Naive thymus-derived CD8-positive, alpha-beta T cell (primary cell): ENCODE measurements at places on chromosomes 3 and 15. TPM values are rescaled to one million over a fixed set of nuclear protein-coding genes. Genes with fewer than 3 reads are reported as not detected.

The COLQ gene
- total RNA-seq, result 2.9 TPM

The KLHL40 gene
- total RNA-seq, result not detected

The SHC4 gene
- total RNA-seq, result not detected

The NANOGP8 gene
- not detected for total RNA-seq

The PAQR9 gene
- not detected for total RNA-seq

DNA sequence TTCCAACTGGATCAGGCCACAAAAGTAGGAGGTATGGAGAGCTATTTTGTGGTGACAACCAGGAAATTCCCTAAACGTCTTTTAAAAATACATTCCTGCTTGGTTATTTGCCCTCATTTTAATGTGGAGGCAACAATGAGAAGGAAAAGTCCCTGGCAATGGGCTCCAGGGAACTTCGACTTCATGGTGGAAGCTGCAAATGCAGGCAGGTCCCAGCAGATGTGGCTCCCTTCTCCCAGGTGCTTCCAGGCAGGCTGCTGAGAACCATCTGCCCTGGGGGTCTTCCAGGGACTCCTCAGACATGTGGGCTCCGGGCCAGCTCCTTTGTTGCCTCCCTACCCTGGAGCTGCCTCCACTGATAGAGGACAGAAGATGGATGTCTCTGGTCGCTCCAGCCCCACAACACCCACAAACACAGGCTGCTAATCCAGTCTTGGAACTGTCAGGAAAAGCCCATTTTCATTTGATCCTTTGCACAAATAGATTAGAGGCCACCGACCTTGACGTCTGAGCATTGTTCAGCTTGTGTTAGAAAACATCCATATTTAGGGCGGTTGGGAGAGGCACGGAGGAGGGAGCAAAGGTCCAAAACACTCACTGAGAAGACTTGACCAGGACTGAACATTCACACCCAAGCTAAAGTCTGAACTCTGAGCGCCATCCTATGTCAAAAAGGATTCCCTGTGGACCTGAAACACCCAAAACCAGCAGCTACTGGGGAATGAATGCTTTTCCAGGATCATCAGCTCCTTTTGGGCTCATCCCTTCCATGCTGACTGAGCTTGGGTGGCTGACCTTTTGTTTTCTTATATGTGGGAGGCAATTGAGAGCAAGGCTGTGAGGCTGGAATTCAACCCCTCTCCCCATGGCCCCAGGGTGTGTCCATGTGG is 30.2 kb upstream of the SLCO2A1 start:
- no peak overlapping the region for H3K27ac ChIP-seq
- H3K36me3 ChIP-seq, result no peaks in the 10 kb centered on the region
- no peaks in the 10 kb centered on the region for H3K4me1 ChIP-seq
- peaks cover 1% of the 10 kb centered on the region for H3K27me3 ChIP-seq
- H3K4me3 ChIP-seq, result no peak overlapping the region
- no peak for DNase-seq

- no peaks in the 10 kb centered on the region for H3K4me1 ChIP-seq
- H3K27me3 ChIP-seq, result no peaks in the 10 kb centered on the region
- no peak for DNase-seq
- no peak overlapping the region for H3K4me3 ChIP-seq
- H3K36me3 ChIP-seq, result peaks cover 60% of the 10 kb centered on the region
Observed at GRCh38 chr15:72339777-72340177, 19.8 kb upstream of the CELF6 start.

DNA sequence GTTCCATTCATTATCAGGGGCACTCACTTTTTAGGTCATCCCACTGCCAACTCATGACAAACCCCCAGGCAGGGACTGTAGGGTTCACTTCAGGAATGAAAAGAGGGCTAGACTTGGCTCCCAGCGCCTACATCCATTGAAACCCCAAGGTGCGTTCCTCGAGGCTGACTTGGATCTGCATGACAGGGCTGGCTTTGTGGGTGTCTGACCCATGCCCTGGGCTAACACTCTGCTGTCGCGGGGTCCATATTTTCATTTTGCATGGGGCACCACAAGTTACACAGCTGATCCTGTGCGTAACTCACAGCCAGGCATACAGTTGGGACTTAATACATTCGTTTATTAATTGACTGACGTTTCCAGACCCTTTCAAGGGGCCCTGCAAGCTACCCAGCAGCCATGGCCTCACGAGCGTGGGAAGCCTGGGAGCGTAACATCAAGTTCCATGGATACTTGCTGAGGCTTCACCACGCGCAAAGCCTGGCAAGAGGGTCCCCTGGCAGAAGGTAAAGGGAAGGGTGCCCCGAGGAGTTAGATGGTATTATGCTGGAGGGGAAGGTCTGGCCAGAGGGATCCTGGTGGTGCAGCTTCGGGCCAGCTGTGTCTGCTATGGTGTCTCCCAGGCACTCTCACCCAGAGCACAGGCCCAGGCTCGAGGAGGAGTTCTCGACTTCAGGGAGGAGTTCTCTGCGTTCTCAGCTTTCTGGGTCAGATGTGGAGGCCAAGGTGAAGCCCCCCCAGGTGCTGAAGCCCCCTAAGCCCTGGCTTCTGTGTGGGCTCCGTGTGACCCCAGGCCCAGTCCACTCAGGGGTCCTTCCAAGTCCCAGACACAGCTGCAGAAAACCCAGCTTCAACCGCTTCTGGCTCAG is 85.4 kb downstream of the ADAMTS17 start:
- H3K4me3 ChIP-seq, result no peak overlapping the region
- DNase-seq, result no peak
- H3K36me3 ChIP-seq, result peaks cover 23% of the 10 kb centered on the region
- no peaks in the 10 kb centered on the region for H3K27me3 ChIP-seq

DNA sequence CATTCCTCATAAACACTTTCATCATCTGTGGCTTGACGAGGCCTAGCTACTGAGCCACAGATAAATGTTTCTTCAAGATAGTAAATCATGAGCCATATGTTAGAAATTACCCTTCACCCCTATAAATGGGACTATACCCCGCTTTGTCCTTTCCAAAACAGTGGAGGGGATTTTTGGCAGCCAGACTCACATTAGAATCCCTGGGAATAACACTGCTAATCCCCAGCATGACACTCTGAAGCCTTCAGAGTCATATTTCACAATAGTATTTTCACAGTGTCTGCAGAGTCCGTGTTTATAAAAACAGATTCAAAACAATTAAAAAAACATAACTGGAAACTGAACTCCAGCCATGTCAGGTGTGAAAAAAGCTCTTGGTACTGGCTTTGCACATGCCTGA is 271.6 kb downstream of the ERC2 start:
- H3K4me1 ChIP-seq, result no peaks in the 10 kb centered on the region
- no peaks in the 10 kb centered on the region for H3K36me3 ChIP-seq
- no peak for DNase-seq
- H3K27ac ChIP-seq, result no peak overlapping the region

DNA sequence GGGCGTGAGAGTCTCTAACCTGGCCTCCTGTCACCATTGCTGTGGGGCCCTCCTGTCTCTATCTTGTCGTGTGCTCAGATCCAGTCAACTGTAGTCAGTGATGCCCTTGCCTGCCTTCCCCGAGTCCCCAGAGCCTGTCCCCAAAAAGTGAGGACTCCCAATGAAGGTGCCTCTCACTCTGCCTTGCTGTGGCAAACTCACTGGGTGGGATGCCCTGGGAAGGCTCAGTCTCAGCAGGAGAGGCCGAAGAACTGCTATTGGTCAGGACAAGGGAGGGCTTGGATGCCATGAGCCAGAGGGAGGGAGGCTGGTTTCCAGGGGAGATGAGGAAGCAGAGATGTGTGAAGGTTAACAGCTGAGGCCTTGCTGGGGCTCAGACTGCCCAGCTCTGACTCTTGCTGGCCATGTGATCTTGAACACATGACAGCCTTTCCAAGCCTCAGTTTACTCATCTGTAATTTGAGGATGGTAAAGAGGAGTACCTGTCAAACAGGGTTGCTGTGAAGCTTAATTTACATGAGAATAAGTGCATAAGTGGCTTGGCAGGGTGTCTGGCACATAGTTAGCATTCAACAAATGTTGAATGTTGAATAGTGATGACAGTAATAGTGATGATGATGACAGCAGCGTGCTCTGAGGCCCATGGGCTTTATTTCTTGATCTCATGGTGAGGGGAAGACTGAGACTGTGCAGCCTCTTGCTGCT is 8.2 kb downstream of the KY start:
- H3K36me3 ChIP-seq, result no peaks in the 10 kb centered on the region
- DNase-seq, result no peak
- H3K27ac ChIP-seq, result no peak overlapping the region

GRCh38 chr3:15974647-15975046 is 176.9 kb upstream of the ANKRD28 start:
- no peaks in the 10 kb centered on the region for H3K36me3 ChIP-seq
- H3K27ac ChIP-seq, result no peak overlapping the region
- DNase-seq, result no peak
- no peaks in the 10 kb centered on the region for H3K27me3 ChIP-seq
- H3K4me1 ChIP-seq, result no peaks in the 10 kb centered on the region

- H3K4me3 ChIP-seq, result no peak overlapping the region
- H3K27me3 ChIP-seq, result no peaks in the 10 kb centered on the region
- DNase-seq, result peak; percentile 60
- peaks cover 13% of the 10 kb centered on the region for H3K4me1 ChIP-seq
Observed at GRCh38 chr15:31489801-31490646, 163.4 kb downstream of the KLF13 start.

- H3K27me3 ChIP-seq, result no peaks in the 10 kb centered on the region
- DNase-seq, result no peak
- H3K4me1 ChIP-seq, result no peaks in the 10 kb centered on the region
- peaks cover 37% of the 10 kb centered on the region for H3K36me3 ChIP-seq
- H3K27ac ChIP-seq, result no peak overlapping the region
- no peak overlapping the region for H3K4me3 ChIP-seq
Observed at GRCh38 chr15:58852347-58852746, 81.1 kb downstream of the SLTM start.

DNA sequence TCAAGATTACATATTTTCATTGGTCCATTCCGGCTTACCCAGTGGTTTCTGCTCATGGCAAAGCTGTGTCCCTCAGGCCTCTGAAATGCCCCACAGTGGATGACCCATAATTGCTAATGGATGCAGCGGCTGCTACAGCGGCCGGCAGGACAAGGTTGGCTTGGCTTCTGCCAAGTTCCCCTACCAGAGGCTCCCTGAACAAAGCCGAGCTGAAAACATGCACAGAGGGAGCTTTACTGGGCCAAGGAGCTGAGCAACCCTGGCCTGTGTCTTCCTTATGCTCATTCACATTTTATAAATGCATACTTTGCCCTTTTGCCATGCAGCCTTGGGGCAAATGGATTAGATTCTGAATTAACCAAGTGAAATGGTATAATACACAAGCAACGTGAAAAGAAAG is 150.5 kb downstream of the NTRK3 start:
- no peak overlapping the region for H3K4me3 ChIP-seq
- no peak overlapping the region for H3K27ac ChIP-seq
- DNase-seq, result no peak
- H3K27me3 ChIP-seq, result peaks cover 23% of the 10 kb centered on the region
- H3K4me1 ChIP-seq, result no peaks in the 10 kb centered on the region
- H3K36me3 ChIP-seq, result no peaks in the 10 kb centered on the region

- H3K4me1 ChIP-seq, result peaks cover 7% of the 10 kb centered on the region
- no peak for DNase-seq
- H3K36me3 ChIP-seq, result no peaks in the 10 kb centered on the region
- no peak within 1 kb of the TSS for H3K27ac ChIP-seq
- peaks cover 48% of the 10 kb centered on the region for H3K27me3 ChIP-seq
Observed at GRCh38 chr3:53846134-53846850, at the start of the genes CHDH and IL17RB. Gene CHDH, minus strand, starts transcription at chr3:53846419. Its CDS starts 22,411 bp downstream, at chr3:53824008. Gene IL17RB, plus strand, starts transcription at chr3:53846568. Its CDS starts 21 bp downstream, at chr3:53846589.

GRCh38 chr15:29098652-29099051 is 171.0 kb downstream of the NSMCE3 start:
- no peak for DNase-seq
- H3K4me3 ChIP-seq, result no peak overlapping the region
- no peak overlapping the region for H3K27ac ChIP-seq
- peaks cover 2% of the 10 kb centered on the region for H3K4me1 ChIP-seq
- H3K27me3 ChIP-seq, result no peaks in the 10 kb centered on the region
- H3K36me3 ChIP-seq, result peaks cover 19% of the 10 kb centered on the region

DNA sequence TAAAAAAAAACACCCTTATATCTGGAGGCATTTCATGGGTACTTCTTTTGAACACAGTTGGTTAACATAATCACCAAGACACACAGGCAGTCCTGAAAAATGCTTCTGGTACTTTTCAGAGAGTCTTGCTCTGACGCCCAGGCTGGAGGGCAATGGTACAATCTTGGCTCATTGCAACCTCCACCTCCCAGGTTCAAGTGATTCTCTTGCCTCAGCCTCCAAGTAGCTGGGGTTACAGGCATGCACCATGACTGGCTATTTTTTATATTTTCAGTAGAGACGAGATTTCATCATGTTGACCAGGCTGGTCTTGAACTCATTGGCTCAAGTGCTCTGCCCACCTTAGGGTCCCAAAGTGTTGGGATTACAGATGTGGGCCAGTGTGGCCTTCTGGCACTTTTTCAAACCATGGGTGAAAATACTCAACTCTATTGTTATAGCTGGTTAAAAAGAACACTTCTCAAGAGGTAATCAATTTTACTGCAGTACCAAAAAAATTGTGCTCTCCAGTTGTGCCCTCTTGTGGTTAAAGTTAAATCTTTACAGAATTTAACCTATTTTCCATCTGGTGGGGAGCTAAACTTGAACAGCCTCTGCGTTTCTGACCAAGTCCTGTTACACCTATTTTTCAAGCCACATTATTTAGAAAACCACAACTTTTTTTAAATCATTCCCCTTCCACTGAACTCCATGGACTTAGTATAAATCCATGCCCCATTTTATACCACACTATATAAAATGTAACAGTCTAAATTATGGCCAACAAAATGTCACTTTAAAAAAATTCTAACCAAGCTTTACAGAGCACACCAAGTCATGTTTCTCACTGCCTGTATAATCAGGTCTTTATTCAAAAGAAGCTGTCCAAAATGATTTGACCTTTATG is 1.2 kb upstream of the SNAPC5 start:
- peaks cover 79% of the 10 kb centered on the region for H3K4me1 ChIP-seq
- H3K27ac ChIP-seq, result peak overlapping the region; percentile 98
- peak overlapping the region; percentile 41 for H3K4me3 ChIP-seq
- peak; percentile 43 for DNase-seq
- H3K36me3 ChIP-seq, result peaks cover 8% of the 10 kb centered on the region

- H3K27me3 ChIP-seq, result no peaks in the 10 kb centered on the region
- peak overlapping the region; percentile 83 for H3K27ac ChIP-seq
- H3K4me3 ChIP-seq, result peak overlapping the region; percentile 55
- peaks cover 33% of the 10 kb centered on the region for H3K4me1 ChIP-seq
- no peaks in the 10 kb centered on the region for H3K36me3 ChIP-seq
Observed at GRCh38 chr3:67685499-67685898, 31.1 kb upstream of the SUCLG2 start.
